ENCODE measurements at places on chromosomes 6 and 20.
A peak's percentile ranks its signal among the peaks of the same experiment; 100 is the strongest.

- no peak for DNase-seq
Measured at GRCh38 chr6:85580118-85580877, 13.4 kb downstream of the SNX14 start.

DNA sequence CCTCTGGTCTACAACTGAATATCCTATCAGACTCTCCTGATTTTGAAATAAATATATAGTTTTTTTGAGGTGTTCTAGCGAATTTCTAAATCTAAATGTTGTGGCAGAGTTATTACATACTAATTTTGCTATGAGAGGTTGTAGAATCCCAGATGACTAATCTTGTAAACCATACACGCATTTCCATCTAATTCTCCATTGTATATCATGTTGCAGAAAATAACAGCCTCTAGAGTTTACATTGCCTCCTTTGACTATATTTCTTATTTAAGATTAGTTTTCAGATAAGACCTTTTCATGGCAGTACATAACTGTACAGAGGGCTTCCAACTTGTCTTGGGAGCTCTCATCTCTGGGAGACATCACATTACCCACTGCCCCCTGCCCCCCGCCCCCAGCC, 22.9 kb downstream of the PTPN1 start:
- DNase-seq, result no peak

- DNase-seq, result no peak
Measured at GRCh38 chr6:133274813-133275212, 33.7 kb downstream of the EYA4 start.

GRCh38 chr6:16723826-16724225, 37.4 kb downstream of the ATXN1 start:
- DNase-seq, result no peak

- DNase-seq, result no peak
Measured at GRCh38 chr6:143135797-143136561, 75.3 kb downstream of the AIG1 start.

- DNase-seq, result no peak
Measured at GRCh38 chr6:167575158-167575696, 250.3 kb downstream of the TTLL2 start.

DNA sequence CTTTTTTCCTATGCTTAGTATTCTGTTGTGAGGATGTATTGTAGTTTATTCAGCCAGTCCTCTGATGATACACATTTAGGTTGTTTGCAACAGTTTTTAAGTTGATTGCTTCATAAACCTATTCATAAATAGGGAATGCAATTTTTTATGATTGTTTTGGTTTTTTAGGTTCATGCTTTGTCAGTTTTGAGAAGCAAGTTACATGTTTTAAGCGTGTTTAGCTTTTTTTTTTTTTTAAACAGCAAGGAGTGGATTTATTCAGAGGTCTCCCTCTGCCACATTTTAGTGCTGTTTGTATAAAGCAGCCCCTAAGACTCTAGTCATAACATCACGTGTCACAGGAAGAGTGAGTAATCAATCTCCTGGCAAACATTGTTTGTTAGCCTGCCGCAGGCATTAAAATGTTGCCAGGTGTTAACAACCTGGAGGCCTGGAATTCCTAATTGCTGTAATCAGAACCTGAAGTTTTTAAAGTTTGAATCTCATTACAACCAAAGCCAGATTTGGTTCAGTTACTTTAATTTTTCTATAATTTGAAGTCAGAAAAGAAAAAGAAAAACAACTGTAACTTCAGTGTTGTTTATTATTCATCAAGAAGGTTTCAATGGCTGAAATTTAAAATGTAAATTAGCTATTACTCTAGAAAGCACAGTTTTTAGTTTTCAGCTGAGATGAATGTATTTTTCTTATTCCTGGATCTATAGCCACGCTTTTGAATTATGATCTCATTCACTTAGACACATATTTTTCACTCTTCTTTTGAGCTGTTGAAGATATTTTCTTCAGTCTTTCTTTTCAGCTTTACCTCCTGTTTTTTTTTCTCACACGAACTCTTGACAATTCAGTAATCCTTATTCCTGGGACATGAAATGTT, 59.2 kb downstream of the KCNS1 start:
- no peak for DNase-seq

GRCh38 chr6:111691345-111692225, 85.9 kb upstream of the TRAF3IP2 start:
- no peak for DNase-seq

GRCh38 chr6:31079656-31080261, 32.6 kb downstream of the C6orf15 start:
- DNase-seq, result peak; percentile 45

- DNase-seq, result no peak
Measured at GRCh38 chr20:53691811-53692192, 98.2 kb upstream of the ZNF217 start.

DNA sequence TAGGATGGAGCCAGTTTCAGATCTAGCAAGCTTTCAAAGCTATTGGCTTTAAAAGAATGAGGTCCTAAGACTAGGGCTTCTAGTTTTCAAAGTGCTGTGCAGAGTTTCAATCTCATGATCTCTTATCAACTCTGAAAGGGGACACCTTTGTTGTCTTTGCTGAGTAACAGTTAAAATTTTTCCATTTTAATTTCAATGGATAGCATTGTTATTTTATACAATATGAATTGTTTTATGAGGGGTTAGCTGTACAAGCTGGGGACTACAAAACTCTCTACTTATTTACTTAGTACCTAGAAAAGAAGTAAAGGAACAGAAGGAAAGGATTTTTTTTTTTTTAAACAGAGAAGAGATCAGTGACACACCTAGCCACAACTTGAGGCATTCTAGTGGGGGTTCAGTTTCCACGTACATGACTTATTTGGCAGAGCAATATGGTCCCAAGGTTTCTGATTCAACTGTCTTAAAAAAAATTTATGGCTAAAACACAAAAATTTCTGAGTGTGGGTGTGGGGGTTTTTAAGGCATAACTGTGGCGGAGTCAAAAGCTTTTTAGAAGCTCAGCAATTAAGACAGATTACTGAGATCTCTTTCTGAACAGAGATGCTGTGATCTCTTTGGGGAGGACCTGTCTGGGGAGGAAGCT, 46.1 kb upstream of the JAG1 start:
- DNase-seq, result no peak

DNA sequence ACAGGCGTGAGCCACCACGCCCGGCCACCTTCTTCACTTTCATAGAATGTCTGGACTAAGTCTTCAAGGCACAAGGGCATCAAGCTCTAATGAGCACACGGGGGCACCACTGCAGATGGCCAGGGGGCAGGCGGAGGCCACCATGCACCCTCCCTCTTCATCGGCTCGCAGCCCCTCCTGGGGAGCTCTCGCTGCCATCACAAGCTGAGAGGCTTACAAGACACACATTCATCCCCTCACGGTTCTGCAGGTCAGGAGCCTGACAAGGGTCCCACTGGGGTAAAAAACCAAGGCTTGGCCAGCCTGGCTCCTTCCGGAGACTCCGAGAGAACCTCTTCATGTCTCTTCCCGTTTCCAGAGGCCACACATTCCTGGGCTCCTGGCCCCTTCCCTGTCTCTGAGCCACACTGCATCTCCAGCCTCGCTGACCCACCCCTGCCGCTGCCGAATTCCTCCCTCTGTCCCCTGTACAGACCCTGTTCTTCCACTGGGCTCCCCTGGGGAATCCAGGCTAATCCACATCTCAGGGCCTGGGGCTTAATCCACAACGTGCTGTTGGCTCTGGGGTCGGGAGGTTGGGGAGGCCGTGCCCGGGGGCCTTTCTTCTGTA, 19.8 kb downstream of the DLL1 start:
- DNase-seq, result no peak

DNA sequence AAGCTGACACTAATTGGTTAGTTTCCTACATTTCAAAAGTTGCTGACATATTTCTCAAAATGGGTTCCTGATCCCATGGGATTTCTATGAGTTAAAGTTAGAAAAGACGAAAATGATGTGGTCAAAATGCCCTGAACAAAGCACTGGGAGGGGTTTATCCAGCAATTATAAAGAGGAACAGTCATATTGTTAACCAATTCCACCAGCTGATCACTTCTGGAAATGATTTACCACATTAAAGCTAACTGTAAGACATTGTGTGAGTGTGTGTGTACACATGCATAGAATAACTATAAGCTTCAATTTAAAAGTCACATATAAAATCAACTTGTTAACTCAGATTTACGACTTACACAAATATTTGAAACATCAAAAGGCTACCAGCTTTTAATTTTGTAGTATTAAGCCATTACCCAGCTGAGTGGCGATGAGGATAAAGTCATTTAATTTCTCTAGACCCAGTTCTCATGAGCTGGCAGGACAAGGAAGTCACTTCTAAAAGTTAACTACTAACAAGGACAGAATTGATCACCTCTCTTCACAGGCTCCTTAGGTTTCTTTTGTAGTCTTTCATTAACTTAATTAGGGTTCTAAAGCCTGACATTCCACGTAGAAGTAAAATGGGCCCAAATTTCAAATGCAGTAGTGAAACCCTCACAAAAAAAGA, 40.4 kb downstream of the MAN1A1 start:
- DNase-seq, result no peak

DNA sequence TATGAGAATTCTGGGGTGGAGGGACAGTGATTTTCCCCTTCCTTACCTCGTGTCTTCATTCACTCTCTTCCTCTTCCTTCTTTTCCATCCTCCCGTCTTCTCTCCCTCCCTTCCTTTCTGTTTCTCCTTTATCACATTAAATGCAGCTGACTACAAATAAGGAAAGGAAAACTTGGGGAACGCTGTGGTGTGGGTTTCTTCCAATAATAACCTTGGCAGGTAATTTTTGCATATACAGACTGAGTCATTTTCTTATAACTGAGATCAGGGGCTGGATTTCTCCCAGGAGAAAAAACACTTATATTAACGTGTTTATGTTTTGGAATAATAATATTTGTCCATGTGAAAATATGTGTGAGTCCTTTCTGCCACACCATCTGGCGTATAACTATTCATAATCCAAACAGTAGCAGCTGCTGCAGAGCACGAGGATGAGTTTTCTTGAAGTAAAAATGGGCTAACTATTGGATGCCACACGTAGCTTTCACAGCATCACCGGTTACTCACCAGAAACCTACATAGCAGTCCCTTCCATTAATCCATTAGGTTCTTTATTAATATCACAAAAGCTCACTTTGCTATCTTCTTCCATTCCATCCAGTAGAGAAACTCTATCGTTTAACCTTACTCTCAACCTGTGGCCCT, 139.2 kb upstream of the SASH1 start:
- DNase-seq, result no peak

GRCh38 chr6:45467853-45468252, 90.1 kb upstream of the SUPT3H start:
- DNase-seq, result no peak

- DNase-seq, result no peak
Measured at GRCh38 chr6:128784266-128784665, 98.7 kb upstream of the LAMA2 start.

GRCh38 chr6:42533794-42534193, 30.0 kb upstream of the UBR2 start:
- DNase-seq, result no peak

- DNase-seq, result no peak
Measured at GRCh38 chr20:20216941-20217340, 151.0 kb upstream of the INSM1 start.

DNA sequence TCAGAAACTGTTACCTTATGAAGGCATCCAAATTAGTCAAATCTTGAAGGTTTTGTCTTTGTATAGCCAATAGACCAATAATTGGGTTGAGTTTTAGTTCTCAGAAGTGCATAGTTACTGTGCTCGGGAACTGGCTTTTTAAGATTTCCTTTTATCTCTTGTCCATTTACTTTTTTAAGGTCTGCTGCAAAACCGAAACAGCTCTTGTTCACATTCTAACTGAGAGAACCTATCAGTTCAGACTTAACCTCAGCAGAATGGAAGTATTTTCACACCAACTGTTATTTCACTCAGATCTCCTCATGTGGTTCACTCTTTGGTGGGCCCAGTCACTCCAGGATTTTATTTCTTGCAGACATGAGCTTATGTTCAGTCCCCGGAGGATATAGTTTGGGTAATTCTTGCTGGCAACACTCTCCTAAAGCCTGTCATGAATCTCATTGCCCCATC, 55.5 kb downstream of the TPBG start:
- DNase-seq, result no peak

- no peak for DNase-seq
Measured at GRCh38 chr6:21842875-21843645, 249.5 kb downstream of the SOX4 start.

DNA sequence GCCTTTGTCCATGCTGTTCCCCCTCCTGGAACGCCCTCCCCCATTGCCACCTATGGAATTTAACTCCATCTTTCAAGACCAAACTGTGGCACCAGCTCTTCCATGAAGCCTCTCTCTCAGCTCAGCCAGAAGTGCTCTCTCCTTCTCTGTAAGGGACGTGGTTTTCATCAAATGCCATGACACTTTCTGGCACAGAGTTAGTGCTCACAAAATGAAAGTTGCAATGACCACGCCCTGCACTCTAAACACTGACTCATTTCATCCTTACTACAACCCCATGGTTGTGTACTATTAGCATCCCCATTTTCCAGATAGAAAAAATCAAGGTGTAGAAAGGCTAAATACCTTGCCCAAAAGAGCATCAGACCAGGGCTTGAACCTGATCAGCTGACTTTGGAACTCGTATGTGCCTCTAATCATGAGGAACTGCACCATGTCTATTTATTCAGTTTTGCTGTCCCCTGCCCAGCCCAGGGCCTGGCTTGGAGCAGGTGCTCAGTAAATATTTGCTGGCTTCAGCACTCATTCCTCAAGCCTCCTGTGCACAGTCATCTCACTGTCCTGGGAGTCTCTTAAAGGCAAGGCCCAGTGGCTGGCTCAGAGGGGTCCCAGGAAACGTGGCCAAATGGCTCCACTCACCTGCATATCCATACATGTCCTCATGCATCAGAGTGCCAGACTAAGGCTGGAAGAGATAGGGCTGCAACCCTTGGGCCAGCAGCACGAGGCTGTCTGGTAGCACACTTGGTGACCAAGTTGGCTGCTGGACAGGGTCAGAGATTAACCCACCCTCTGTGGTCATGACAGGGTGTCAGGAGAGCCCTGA, 77.9 kb downstream of the MRPL14 start:
- no peak for DNase-seq

- no peak for DNase-seq
Measured at GRCh38 chr6:22925304-22925835, 356.0 kb downstream of the HDGFL1 start.

DNA sequence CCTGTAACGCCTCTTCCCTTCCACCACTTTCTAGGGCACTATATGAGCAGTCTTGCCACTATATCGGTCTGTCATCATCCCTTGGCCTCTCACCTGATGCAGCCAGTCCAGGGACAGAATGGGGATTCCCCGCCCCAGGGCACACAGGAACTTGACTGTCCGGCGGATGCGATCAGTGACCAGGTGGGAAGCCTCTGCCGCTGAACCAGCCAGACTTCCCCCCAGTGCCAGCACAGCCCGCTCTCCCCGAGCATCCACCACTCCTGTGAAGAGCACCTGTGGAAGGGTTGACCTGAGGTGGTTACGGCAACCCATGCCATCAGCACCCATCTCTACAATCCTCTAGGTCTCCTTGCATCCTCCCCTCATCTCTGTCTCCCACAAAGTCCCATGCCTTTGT, 12.2 kb upstream of the NRM start:
- DNase-seq, result no peak

DNA sequence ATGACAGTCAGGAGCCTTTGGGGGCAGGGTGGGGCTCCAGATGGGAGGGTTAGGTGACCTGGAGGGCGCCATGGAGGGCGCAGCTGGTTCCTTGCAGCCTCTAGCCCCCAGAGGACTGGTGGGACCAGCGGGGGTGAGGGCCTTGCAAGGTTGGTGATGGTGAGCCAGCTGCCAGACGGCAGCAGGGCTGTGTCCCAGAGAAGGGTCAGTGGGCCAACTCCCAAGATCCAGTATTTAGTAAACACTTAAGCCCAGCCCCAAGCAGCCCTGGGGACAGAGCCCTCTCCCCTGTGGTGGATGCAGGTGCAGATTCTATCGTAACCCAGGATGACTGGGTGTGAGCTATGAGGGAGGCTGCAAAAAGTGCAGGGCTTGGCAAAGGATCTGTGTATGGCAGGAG, 201.5 kb upstream of the RNF24 start:
- no peak for DNase-seq
